ENCODE measurements at places on chromosomes 13 and 19.
A peak's percentile ranks its signal among the peaks of the same experiment; 100 is the strongest.

DNA sequence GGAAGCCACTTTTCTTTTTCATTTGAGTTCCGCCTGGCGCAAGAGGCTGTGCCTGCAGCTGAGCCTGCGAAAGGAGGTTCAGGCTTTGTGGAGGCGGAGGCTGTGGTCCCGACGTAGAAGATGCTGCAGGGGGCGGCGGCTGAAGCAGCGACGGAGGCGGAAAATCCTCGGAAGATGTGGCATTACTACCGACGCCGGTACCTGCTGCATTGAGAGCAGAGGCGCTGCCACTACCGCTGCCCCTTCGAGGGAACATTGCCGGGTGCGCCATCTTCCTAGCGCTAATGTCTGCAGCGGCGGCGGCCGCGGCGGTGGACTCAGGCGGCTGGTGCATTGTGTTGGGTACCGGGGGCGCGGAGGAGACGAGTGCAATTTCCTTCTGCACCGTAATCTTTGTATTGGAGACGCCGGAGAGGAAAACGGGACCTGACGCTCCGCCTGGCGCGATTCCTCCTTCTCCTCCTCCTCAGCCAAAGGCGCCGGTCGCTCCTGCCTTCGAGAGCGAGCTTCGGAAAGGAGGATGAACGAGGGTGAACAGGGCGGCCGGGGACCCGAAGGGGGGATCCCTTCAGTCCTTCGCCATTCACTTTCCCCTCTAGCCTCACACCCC is at the start of gene TSC22D1:
Gene TSC22D1, minus strand, starts transcription at position 590 of the 610 bp plus-strand sequence. Its CDS starts 256 bp downstream, at position 334.
- DNase-seq: peak; percentile 65

- DNase-seq: peak; percentile 22
Observed at GRCh38 chr19:14432791-14433553, at the start of gene PKN1. PKN1 (plus strand) TSS chr19:14433306; CDS start chr19:14433522, 216 bp downstream.

GRCh38 chr13:97028441-97029299 is 34.4 kb upstream of the OXGR1 start:
- peak; percentile 8 for DNase-seq

DNA sequence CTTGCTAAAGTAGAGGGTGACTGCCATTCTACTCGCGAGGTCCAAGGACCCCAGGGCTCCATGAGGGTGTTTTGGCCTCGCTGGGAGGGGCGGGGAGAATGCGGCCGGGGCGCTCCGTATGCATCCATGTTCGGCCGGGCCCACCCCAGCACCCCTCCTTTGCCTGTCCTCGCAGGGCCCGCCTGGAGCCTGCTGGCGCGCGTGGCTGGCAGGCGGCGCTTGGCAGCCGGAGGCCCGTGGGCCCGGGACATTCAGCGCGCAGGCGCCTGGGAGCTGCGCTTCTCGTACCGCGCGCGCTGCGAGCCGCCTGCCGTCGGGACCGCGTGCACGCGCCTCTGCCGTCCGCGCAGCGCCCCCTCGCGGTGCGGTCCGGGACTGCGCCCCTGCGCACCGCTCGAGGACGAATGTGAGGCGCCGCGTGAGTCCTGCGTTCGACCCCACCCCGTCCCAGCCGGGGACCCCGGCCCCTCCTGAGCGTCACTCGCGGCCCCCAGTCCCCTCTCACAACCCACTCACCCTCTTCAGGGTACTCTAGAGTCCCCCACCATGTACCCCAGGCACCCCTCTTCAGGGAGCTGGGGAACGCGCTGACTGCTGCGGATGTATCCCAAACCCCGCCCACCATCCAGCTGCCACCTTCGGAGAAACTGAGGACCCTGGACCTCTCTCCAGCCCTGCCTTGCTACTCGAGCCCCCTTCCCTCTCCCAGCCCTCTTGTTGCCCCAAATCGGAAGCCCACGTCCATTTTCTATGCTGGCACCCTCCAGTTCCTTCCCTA is 4.1 kb downstream of the DLL3 start:
- no peak for DNase-seq

DNA sequence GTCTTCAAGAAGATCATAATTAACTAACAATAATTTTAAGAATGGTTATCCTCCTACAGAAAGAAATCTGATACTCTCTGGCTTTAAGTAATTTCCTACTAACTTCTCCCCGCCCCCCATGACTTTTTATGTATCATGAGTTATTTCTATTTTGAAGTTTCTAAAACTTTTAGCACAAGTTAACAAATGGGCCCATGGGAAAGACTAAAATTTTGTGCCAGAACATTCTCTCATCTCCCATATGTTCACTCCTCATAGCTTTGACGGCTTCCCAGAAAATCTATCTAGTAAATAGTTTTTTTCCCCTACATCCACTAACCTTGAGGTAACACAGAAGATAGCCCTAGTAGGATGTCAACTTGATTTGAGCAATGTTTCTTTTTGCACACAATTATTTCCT is 148.3 kb downstream of the POSTN start:
- no peak for DNase-seq
